ENCODE measurements at places on chromosomes 4 and X. TPM values are rescaled to one million over a fixed set of nuclear protein-coding genes. Genes with fewer than 3 reads are reported as not detected.

GIMD1 gene
- not detected for total RNA-seq

ZCCHC18 gene
- total RNA-seq: 0.22 TPM

PNMA6A gene
- 2.2 TPM for total RNA-seq

PLXNB3 gene
- total RNA-seq: 2.3 TPM

MGARP gene
- total RNA-seq: 0.27 TPM

CCNI gene
- 251 TPM for total RNA-seq

POU3F4 gene
- not detected for total RNA-seq
